ENCODE measurements at places on chromosomes 7 and 10. TPM values are rescaled to one million over a fixed set of nuclear protein-coding genes. Genes with fewer than 3 reads are reported as not detected.

Gene P4HA1
- total RNA-seq, result 74.8 TPM

DNA sequence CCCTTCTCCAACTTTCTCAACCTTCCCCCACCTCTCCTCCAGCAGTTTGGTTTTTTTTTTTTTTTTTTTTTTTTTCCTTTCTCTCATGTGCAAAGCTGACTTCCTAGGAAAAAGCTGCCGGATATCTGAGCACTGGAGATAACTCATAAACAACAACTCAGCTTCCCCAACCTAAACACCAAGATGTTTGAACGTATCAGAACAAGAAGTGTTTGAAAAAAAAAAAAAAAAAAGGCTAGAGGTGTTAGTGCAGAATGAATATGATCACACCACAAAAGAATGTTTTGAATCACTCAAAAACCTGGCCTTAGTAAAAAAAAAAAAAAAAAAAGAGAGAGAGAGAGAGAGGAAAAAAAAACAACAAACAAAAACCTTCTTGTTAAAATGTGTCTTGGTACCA, 11.2 kb downstream of the GATA3 start:
- peaks cover 6% of the 10 kb centered on the region for H3K4me1 ChIP-seq
- peak; percentile 56 for DNase-seq
- no peaks in the 10 kb centered on the region for H3K36me3 ChIP-seq
- H3K27me3 ChIP-seq, result peaks cover 59% of the 10 kb centered on the region
- H3K27ac ChIP-seq, result no peak overlapping the region
- no peak overlapping the region for H3K4me3 ChIP-seq

DNA sequence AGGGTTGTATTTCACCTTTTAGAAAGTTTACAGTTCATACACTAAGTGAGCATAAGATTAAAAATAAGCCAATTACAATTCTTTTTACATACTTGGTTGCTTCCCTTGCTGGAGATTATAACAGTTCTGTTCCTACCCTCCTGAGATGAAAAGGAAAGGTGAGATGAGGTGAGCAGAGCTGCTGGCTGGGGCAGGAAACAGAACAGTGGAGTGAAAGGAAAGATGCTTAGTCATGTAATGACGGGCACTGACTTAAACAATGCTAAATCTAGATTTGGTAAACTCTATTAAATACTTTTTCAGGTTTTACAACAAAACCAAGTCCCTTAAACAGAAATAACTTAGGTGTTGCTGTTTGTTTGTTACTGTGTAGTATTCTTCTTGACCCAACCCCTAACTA, 19.9 kb upstream of the ZEB1 start:
- H3K27ac ChIP-seq, result no peak overlapping the region
- DNase-seq, result no peak
- H3K4me1 ChIP-seq, result no peaks in the 10 kb centered on the region
- no peaks in the 10 kb centered on the region for H3K36me3 ChIP-seq
- no peaks in the 10 kb centered on the region for H3K27me3 ChIP-seq

Gene UNCX
- total RNA-seq, result not detected

DNA sequence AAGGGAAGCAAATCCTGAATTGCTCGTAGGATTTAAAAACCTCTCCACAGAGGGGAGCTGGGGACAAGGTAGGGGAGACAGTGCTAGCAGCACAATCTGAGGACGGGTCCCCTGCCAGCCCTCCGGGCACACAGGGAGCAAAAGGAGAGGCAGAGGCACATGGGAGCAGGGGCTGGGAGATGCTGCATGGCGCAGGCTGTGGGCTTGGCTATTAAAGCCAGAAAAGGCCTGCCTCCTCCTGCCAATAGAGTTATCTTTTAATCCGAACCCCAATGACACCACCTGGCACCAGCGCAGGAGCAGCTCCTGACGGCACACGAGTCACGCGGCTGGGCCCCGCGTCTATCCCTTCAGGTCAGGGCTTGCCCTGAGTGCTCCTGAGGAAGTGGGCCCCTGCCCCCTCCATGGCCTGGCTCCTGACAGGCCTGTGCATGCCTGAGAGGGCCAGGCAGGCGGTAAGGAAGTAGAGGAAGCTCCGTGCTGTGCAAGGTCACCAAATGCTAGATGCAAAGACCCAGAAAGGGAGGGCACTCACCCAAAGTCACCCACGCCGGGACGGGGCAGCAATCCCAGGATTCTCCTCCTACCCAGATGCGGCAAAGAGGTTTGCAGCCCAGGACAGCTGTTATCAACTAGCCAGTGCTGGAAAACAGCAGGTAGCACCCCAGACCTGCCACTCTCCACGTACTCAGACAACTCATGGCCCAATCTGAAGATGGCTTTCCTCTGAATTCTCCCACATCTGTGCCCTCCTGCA, 28.1 kb downstream of the DLG5 start:
- DNase-seq, result no peak
- H3K36me3 ChIP-seq, result peaks cover 4% of the 10 kb centered on the region
- no peaks in the 10 kb centered on the region for H3K27me3 ChIP-seq
- H3K4me1 ChIP-seq, result peaks cover 12% of the 10 kb centered on the region
- no peak overlapping the region for H3K4me3 ChIP-seq
- no peak overlapping the region for H3K27ac ChIP-seq
